ENCODE measurements at places on chromosomes 2 and 18. TPM values are rescaled to one million over a fixed set of nuclear protein-coding genes. Genes with fewer than 3 reads are reported as not detected.

DNA sequence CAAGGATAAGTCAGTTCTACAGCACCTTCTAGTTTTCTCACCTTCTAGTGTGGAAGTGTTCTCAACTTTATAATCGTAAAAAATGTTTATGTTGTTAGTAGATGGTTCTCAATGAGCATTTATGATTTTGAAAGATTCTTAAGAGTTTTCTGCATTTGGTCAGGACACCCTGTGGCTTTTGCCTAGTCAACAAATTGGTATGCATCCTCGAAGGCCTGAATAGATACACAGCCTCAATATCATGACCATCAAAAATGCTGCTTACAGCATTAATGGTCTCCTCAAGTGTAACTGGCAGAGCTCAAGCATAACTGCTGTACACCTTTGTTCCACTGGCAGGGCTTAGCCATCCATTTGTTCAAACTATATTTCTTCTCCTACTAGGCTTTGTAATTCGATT lies 96.7 kb downstream of the CRACDL start:
- no peak for DNase-seq

DNA sequence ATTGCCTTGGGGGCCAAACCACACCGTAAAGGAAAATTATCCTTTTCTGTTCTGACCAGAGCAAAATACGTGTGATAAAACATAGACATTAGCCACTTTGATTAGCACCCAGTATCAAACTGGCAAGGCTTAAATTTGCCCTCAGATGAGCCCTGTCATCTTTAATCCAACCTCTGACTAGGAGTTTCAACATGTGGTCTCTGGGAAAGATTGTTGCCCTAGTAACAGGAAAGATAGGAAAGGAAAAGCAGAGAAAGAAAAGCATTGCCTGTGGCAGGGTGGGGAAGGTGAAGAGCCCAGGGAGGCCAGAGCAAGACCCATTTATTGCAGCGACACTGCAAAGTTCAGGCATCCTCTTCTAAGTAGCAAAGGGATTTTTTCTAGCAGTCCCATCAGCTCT lies 181.5 kb upstream of the SCN7A start:
- DNase-seq: no peak

GRCh38 chr2:60947056-60947455 lies 65.7 kb downstream of the REL start:
- no peak for DNase-seq

DNA sequence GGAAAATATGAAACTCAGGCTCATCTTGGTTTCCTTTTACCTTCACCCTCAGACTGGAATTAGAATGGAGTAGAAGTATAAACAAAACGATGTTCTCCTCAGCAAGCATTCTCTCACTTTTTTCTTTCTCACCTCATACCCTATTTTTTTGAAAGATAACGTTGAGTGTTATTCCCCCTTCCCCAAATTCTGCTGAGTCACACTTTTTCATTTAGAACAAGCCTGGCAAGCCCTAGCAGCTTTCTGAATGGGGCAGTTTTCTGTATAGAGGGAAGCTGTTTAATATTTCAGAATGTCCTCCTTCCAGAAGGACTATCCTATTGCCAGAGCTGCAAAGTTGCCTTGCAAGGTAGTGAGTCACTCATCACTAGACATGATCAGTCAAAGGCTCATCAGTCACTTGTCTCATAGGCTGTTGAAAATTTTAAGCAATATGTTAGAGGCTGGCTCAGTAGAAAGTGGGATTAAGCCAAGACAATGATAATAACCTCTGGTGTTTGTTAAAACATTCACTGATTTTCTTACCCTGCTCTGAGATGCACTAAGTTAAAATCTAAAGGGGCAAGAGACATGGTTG lies 416.1 kb downstream of the RNF144A start:
- no peak for DNase-seq

- no peak for DNase-seq
Observed at GRCh38 chr2:193584522-193584938, 1389.8 kb upstream of the TMEFF2 start.

GRCh38 chr2:196275646-196276352 lies 104.4 kb upstream of the STK17B start:
- no peak for DNase-seq

GRCh38 chr18:23263551-23264235 lies 128.4 kb downstream of the CABLES1 start:
- DNase-seq: no peak

DNA sequence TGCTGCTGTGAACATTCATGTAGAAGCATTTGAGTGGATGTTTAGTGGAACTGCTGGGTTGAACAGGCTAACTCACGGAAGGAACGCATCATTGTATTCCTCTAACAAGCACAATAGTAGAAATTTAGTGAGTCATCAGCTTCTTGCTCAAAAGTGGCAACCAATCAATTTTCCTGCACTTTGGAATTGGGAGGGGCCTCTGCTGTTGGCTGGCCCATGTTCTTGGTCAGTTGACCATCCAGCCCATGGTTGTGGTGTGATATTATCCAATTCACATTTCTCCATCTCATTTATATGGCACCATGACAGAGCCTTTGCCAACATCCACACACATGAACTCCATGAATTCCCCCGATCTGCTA lies 95.0 kb downstream of the TNFRSF11A start:
- no peak for DNase-seq

- DNase-seq: no peak
Observed at GRCh38 chr2:164014068-164014731, 278.4 kb upstream of the FIGN start.

DNA sequence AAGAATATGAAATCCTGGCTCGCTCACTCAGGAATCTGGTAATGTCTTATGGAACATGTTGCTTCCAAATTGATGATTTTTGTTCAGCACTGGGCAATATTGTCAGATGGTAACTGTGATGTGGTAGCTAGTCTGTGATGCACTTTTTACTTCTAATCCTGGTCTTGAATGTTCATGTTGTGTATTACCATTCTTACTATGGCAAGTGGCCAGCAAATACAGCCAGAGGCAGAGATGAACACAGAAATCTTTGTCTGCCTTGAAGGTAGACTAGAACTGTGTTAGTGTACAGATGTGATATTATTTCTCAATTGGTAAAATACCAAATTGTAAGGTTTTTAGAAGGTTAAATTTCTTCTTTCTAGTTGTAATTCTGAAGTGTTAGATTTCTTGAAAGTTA lies 83.3 kb downstream of the UBE2E3 start:
- no peak for DNase-seq

DNA sequence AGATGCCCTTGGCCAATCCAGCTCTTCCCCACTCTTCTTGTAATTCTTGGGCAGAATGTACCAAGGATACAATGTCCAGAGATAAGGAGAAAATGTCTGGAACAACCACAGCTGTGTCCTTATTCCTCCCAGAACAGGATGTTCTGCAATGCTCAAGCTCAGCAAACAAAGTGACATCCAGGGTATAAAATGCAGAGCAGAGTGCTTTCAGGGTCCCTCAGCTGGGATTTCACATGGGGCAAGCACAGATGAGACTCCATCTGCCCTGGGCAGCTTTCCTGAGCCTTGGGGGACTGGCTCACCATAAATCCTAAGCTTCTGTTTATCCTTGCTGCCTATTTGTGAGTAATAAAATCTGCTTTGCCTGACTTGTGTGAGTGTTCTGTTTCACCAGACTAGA lies 127.4 kb downstream of the VAPA start:
- DNase-seq: no peak

DNA sequence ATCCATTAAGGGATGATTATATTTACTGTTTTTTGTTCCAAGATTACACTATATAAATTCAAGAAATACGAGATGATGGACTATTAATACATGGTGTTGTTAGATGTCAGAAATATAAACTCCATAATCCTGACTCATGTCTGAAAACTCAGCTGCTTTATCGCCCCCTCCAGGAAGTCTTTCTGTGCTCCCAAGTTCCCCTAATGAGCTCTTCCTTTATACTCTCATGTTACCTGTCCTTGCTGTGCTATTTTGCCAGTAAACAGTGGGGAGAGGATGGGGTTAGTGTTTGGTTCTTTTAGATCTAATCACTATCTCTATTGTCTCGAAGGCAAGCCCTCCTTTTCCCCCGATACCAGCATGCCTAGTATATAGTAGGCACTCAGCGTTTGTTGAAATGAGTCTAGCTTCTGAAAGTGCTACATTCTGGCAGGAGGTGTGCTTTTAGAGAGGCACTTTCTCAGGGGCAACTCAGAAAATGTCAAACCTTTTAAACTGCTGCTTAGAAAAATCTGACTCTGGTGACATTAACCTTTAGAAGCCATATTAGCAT lies 21.4 kb upstream of the BARD1 start:
- DNase-seq: no peak

- no peak for DNase-seq
Observed at GRCh38 chr2:53544871-53545558, 222.6 kb upstream of the CHAC2 start.

- no peak for DNase-seq
Observed at GRCh38 chr2:44205169-44205568, 36.5 kb downstream of the PPM1B start.

- DNase-seq: no peak
Observed at GRCh38 chr2:131035826-131036231, 57.4 kb downstream of the FAM168B start.

DNA sequence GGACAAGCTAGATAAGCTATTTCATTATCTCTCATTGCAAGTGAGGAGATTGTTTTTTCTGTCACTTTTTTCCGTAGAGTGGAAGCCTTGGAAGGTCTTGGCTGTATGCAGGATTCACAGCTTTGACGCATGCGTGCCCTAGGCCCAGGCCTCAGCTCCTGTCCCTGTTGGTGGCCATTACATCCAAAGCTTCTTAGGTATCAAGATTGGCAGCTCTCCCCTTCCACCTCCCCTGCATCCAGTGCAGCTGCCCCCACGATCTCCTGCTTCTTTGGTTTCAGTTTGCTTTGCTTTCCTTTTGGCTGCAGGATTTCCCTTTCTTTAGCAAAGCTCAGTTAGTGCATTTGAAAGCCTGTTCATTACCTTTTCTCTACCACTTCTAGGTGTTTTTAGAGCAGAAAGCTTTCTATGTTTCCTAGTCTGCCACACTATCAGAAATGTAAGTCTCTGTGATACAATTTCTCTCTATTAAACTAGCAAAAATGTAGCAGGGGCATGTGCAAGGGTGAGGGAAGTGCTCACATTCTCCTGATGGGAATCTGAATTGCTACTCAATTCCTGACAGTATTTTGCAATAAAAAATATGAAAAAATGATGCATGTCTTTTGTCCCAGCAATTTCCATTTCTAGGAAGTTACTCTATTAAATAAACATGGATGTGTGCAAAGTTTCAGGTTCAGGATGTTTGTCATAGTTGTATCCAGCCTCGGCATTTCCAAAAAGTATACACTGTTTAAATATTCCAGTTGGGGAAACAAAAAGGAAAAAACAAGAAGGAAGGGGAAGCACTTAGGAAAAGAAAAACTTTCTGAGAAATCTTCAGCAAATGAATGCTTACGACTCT lies 91.2 kb downstream of the LIPG start:
- DNase-seq: no peak

Gene NEU2
- polyA plus RNA-seq: not detected

Gene SLC19A3
- 7.1 TPM for polyA plus RNA-seq

Gene SGPP2
- polyA plus RNA-seq: 0.80 TPM

Gene TFPI
- 11.9 TPM for polyA plus RNA-seq

Gene SP5
- 0.96 TPM for polyA plus RNA-seq

Gene DNER
- polyA plus RNA-seq: 0.72 TPM

Gene VIT
- polyA plus RNA-seq: 0.42 TPM

Gene MC2R
- not detected for polyA plus RNA-seq

Gene UPP2
- polyA plus RNA-seq: not detected

Gene DLGAP1
- polyA plus RNA-seq: not detected

Gene PARD6G
- 0.77 TPM for polyA plus RNA-seq

Gene SAG
- not detected for polyA plus RNA-seq

Gene CMPK2
- polyA plus RNA-seq: 2.4 TPM

Gene ST3GAL5
- polyA plus RNA-seq: 14.5 TPM

Data from pancreas (tissue), 10 donors.